GM23248 (cell line): ENCODE measurements at places on chromosomes 3 and 15.

GRCh38 chr3:178193846-178194245 is 342.4 kb upstream of the KCNMB2 start:
- no peaks in the 10 kb centered on the region for H3K36me3 ChIP-seq
- no peak for DNase-seq
- H3K4me3 ChIP-seq = no peak overlapping the region
- no peak overlapping the region for H3K27ac ChIP-seq
- peaks cover 36% of the 10 kb centered on the region for H3K4me1 ChIP-seq

- no peaks in the 10 kb centered on the region for H3K27me3 ChIP-seq
- H3K27ac ChIP-seq = peak overlapping the region; percentile 55
- H3K36me3 ChIP-seq = no peaks in the 10 kb centered on the region
- no peak for DNase-seq
- no peak overlapping the region for H3K4me3 ChIP-seq
- H3K4me1 ChIP-seq = peaks cover 14% of the 10 kb centered on the region
These were observed 253.7 kb upstream of the RASGRP1 start for GRCh38 chr15:38818157-38818790.

DNA sequence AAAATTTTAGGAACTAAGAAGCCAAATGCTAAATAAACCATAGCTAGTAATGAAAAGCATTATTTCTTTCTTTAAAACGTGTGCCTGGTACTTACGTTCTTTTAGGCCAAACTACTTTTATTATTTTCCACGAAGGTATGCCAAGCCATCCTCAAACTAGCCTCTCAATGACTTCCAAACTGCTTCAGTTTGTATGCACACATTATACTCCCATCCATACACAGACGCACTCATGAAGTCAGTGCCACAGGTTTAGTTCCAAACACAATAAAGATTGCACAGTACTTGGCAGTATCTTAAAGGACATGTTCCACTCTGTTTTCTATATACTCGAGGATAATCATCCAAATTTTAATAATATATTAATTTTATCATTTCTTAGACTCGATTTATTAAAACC is 609.2 kb upstream of the ZNF385D start:
- no peaks in the 10 kb centered on the region for H3K36me3 ChIP-seq
- no peak overlapping the region for H3K27ac ChIP-seq
- no peaks in the 10 kb centered on the region for H3K27me3 ChIP-seq
- no peak for DNase-seq

GRCh38 chr15:55632434-55632833 is 44.3 kb upstream of the PYGO1 start:
- H3K4me3 ChIP-seq = no peak overlapping the region
- no peaks in the 10 kb centered on the region for H3K36me3 ChIP-seq
- no peaks in the 10 kb centered on the region; the same call in 1 of the 2 replicates for H3K27me3 ChIP-seq
- DNase-seq = no peak
- H3K4me1 ChIP-seq = no peaks in the 10 kb centered on the region

DNA sequence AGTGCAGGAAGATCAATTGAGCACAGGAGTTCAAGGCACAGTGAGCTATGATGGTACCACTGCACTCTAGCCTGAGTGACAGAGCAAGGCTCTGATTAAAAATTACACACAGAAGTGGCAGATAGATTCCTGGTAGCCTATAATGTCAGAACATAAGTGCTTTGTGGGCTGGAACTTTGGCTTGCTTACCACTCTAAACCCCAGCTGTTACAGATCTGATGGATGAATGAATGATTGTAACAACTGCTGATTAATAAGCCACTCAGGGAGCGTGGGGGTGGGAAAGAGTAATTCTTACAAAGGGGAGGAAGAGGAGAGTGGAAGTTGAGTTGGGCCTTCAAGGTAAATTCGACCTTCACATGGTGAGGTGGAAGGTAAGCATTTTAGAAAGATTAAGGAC is 40.9 kb upstream of the PTPN23 start:
- no peaks in the 10 kb centered on the region for H3K27me3 ChIP-seq
- no peak for DNase-seq
- H3K36me3 ChIP-seq = peaks cover 26% of the 10 kb centered on the region; the same call in 1 of the 2 replicates
- no peaks in the 10 kb centered on the region for H3K4me1 ChIP-seq
- no peak overlapping the region for H3K4me3 ChIP-seq
- H3K27ac ChIP-seq = no peak overlapping the region

- H3K27me3 ChIP-seq = no peaks in the 10 kb centered on the region
- H3K4me3 ChIP-seq = no peak overlapping the region
- no peak for DNase-seq
- H3K4me1 ChIP-seq = no peaks in the 10 kb centered on the region
These were observed 97.8 kb upstream of the AADACL2 start for GRCh38 chr3:151635905-151636304.

GRCh38 chr15:51302480-51302879 is 35.9 kb downstream of the CYP19A1 start:
- no peaks in the 10 kb centered on the region for H3K36me3 ChIP-seq
- H3K27me3 ChIP-seq = no peaks in the 10 kb centered on the region
- no peak overlapping the region for H3K4me3 ChIP-seq
- H3K27ac ChIP-seq = no peak overlapping the region

DNA sequence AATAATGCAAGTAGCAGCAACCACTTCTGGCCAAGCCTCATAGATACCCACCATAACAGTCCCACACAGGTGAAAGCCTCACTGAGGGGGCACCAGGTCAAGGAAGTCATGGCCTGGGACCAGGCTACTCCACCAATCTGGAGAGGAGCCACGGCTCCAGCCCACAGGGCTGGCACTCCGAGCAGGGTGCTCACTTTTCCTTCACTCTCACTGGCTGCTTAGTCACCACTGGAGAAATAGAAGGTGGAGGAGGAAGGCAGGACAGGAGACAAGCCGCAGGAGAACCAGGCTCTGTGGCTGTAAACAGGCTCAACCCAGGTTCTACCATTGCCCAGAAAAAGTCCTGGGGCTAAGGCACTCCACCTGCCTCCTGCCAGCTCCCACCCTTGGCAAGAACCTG is 1.2 kb downstream of the USP19 start:
- peaks cover 29% of the 10 kb centered on the region for H3K36me3 ChIP-seq
- peak overlapping the region; percentile 73 for H3K27ac ChIP-seq
- H3K27me3 ChIP-seq = no peaks in the 10 kb centered on the region
- peaks cover 9% of the 10 kb centered on the region; the same call in 1 of the 2 replicates for H3K4me1 ChIP-seq
- DNase-seq = peak; percentile 82
- peak overlapping the region; percentile 76 for H3K4me3 ChIP-seq

GRCh38 chr3:63774781-63775180 is 44.3 kb upstream of the C3orf49 start:
- no peaks in the 10 kb centered on the region for H3K27me3 ChIP-seq
- H3K36me3 ChIP-seq = no peaks in the 10 kb centered on the region
- no peak overlapping the region for H3K4me3 ChIP-seq
- no peaks in the 10 kb centered on the region for H3K4me1 ChIP-seq

DNA sequence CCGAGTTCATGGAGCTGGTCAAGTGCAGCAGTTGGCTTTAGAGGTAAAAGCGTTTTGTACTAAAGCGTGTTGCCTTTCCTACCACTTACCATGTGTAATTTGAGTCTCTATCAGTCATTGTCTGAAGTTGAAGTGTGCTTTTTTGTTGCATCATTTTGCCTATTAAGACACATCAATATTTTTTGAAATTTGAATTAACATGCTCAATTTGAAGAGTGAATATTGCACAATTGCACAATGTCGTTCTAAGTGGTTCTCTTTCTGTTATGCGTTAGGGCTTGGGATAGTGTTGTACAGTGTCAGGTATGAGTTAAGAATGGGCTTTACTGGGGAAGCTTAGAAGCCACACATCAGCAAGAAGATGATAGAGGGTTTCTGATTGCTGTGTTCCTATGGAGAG is 84.0 kb upstream of the ACKR4 start:
- H3K27me3 ChIP-seq = no peaks in the 10 kb centered on the region
- no peak for DNase-seq
- no peak overlapping the region for H3K4me3 ChIP-seq
- H3K36me3 ChIP-seq = peaks cover 75% of the 10 kb centered on the region
- peaks cover 11% of the 10 kb centered on the region for H3K4me1 ChIP-seq

GRCh38 chr15:40335938-40336743 is 4.6 kb downstream of the CCDC9B start:
- H3K4me1 ChIP-seq = peaks cover 36% of the 10 kb centered on the region
- H3K27ac ChIP-seq = no peak overlapping the region
- no peak overlapping the region for H3K4me3 ChIP-seq
- no peak for DNase-seq
- H3K36me3 ChIP-seq = peaks cover 7% of the 10 kb centered on the region; the same call in 1 of the 2 replicates
- no peaks in the 10 kb centered on the region for H3K27me3 ChIP-seq

GRCh38 chr15:80638553-80639167 is 56.5 kb upstream of the ABHD17C start:
- H3K4me3 ChIP-seq = no peak overlapping the region
- no peaks in the 10 kb centered on the region for H3K4me1 ChIP-seq
- DNase-seq = no peak
- H3K36me3 ChIP-seq = no peaks in the 10 kb centered on the region

GRCh38 chr15:30985081-30985531 is 6.3 kb downstream of the MTMR10 start:
- no peak overlapping the region for H3K27ac ChIP-seq
- no peak overlapping the region for H3K4me3 ChIP-seq
- H3K4me1 ChIP-seq = peaks cover 14% of the 10 kb centered on the region
- DNase-seq = peak; percentile 34
- no peaks in the 10 kb centered on the region for H3K27me3 ChIP-seq

DNA sequence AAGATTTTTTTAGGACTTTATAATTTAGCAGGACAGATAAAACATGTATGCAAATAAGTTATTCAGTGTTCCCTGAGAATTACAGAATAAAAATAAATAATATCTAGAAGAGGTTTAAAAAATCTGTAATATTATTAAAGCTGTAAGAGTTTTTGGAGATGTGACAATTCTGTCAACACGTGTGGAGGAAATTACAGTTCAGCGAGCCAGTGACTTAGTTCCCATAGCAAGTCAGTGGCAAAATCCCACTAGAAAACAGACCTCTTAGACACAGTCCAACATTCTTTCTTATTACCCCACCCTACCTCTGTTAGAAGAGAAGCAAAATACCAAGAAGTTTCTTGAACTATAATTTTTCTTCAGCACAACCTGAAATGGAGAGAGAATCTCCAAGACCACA is 16.2 kb upstream of the DENND6A start:
- H3K4me3 ChIP-seq = no peak overlapping the region
- no peaks in the 10 kb centered on the region for H3K36me3 ChIP-seq
- H3K27ac ChIP-seq = no peak overlapping the region
- DNase-seq = no peak
- H3K4me1 ChIP-seq = peaks cover 18% of the 10 kb centered on the region

GRCh38 chr3:14890476-14890875 is 56.9 kb upstream of the NR2C2 start:
- DNase-seq = peak; percentile 36
- no peaks in the 10 kb centered on the region for H3K4me1 ChIP-seq
- H3K27ac ChIP-seq = no peak overlapping the region
- H3K4me3 ChIP-seq = no peak overlapping the region
- peaks cover 15% of the 10 kb centered on the region for H3K27me3 ChIP-seq
- H3K36me3 ChIP-seq = no peaks in the 10 kb centered on the region

- H3K4me3 ChIP-seq = no peak overlapping the region
- no peak overlapping the region for H3K27ac ChIP-seq
- no peaks in the 10 kb centered on the region for H3K27me3 ChIP-seq
- H3K36me3 ChIP-seq = no peaks in the 10 kb centered on the region
- no peaks in the 10 kb centered on the region for H3K4me1 ChIP-seq
These were observed 254.1 kb upstream of the SATB1 start for GRCh38 chr3:18679238-18679637.

DNA sequence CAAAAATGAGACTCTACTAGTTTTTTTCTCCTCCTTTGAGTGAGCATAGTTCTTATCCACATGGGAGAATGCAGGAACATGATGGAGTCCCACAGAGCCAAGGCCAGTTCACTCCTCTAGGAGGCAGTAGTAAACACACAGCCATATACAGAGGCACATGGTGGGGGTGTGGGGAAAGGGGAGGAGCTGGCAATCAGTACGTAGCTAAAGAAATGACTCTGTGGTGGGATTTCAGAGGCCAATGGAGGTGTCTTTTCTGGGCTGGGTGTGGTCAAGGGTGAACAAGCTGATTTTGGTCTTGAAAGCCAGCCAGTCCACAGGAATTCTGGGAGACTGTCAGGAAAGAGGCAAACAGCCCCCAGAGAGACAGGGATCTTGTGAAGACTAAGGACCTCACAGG is 6.6 kb upstream of the RAB11A start:
- peak; percentile 70 for DNase-seq
- H3K27me3 ChIP-seq = no peaks in the 10 kb centered on the region

GRCh38 chr15:68201879-68202261 is 3.3 kb downstream of the CALML4 start:
- H3K27ac ChIP-seq = no peak overlapping the region
- H3K4me3 ChIP-seq = no peak overlapping the region
- no peak for DNase-seq
- H3K27me3 ChIP-seq = no peaks in the 10 kb centered on the region
- 0 out of 2 replicates have a peak, but pooled peaks cover 4% of the 10 kb centered on the region for H3K4me1 ChIP-seq

DNA sequence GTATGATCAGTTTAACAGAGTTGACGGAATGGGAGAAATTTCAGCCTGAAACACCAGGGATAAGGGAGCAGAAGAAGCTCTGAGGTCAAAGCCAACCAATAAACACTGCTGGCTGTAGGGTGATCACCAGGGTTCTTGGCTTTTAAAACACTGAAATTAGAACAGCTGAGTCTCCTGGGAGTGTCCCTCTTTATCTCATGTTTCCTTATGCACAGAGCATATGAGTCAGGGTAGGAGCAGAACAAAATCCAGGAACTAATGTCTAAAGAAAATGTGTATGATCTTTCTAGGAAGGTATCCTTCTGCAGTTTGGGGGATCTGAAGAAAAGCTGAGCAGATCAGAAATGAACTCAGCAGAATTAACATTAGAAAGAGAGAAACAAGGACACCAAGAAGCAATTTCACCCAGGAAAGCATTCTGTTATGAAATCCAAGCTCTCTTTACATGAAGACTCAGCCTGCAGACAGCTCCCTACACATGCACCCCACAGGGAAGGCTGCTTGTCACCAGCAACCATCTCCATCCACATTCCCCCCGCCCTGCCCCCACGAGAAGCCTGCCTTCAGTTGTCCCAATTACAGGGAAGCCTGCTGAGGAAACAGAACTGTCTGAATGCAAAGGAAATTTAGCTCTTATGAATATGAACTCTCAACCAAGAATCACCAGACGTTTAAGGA is 469.7 kb downstream of the PDCD6IP start:
- H3K27me3 ChIP-seq = no peaks in the 10 kb centered on the region; the same call in 1 of the 2 replicates
- H3K4me1 ChIP-seq = no peaks in the 10 kb centered on the region
- no peak overlapping the region for H3K27ac ChIP-seq
- no peak overlapping the region for H3K4me3 ChIP-seq

GRCh38 chr15:82272154-82272553 is 9.5 kb downstream of the SAXO2 start:
- no peak overlapping the region for H3K27ac ChIP-seq
- H3K27me3 ChIP-seq = no peaks in the 10 kb centered on the region
- H3K4me3 ChIP-seq = no peak overlapping the region
- no peak for DNase-seq

GRCh38 chr3:149579161-149579560 is 78.7 kb downstream of the WWTR1 start:
- H3K36me3 ChIP-seq = no peaks in the 10 kb centered on the region
- H3K27me3 ChIP-seq = no peaks in the 10 kb centered on the region

DNA sequence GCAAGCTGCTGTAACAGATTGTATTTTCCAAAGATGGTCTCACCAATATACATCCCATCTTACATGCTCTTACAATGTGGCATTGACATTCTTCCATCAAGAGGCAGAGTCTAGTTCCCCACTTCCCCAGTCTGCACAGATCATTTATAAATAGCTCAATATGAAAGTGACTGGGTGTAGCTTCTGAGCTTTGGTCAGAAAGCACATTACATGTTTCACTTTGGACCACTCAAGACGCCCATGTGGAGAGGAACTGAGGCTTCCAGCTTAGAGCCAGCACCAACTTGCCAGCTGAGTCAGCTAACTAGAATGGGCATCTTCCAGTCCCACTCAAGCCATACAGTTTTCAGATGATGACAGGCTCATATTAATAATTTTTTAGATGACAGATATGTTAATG is 45.5 kb downstream of the GREM1 start:
- H3K27ac ChIP-seq = no peak overlapping the region
- H3K27me3 ChIP-seq = no peaks in the 10 kb centered on the region
- DNase-seq = no peak

- no peaks in the 10 kb centered on the region for H3K27me3 ChIP-seq
- H3K4me3 ChIP-seq = no peak overlapping the region
- no peaks in the 10 kb centered on the region for H3K36me3 ChIP-seq
These were observed 3.0 kb upstream of the NECTIN3 start for GRCh38 chr3:111068574-111068973.
